RWPE1 (cell line): ENCODE measurements at places on chromosomes 11 and 22.

DNA sequence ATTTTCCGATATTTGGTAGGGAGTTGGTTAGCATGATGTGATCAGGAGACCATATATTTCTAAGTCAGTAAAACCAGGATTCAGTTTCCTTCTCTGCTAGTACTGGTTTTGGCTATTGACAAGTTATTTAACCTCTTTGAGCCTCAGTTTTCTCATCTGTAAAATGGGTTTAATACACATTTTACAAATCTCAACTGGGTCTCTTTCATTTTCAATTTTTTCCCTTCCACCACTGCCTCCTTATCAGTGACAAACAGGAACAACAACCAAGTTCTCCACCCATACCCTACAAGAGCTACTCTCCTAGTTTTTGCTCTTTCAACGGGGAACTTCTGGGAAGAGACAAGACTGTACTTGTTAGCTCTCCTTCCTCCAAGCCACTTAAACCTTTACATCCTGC, 6.2 kb upstream of the APLP2 start:
- no peak for DNase-seq

- DNase-seq: no peak
Measured at GRCh38 chr22:49395617-49396016, 432.1 kb downstream of the BRD1 start.

DNA sequence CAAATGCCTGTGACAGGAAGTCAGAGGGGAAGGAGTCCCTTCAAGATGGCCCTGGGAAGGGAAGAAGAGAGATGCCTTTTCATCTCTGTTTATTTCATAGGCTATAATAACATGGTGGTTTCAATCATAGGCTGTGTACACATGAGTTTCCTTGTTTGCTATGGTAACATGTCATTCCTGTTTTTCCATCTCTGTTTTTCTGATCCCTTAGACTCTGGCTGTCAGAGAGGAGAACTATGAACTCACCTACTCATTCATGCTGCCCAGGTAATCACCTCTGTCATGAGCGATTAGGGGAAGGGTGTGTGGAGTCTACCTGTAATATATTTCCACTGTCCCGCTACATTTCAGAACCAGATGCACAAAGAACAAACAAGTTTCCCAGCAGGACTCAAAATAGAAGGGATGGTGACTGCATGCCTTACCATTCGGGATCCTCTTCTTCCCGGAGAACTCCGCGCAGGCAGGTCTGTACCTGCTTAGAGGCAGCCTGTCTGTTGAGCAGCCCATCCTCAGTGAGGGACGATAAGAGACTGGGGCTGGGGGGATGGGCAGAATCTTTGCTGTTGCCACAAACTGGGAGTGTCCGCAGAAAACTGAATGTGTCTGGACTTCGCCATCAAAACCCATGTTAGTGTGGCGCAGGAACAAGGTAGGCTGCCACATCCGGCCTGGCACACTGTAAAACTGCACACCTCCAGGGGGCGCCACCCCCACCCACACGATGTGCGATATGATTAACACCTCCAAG, 7.1 kb upstream of the PEX26 start:
- peak; percentile 63 for DNase-seq

DNA sequence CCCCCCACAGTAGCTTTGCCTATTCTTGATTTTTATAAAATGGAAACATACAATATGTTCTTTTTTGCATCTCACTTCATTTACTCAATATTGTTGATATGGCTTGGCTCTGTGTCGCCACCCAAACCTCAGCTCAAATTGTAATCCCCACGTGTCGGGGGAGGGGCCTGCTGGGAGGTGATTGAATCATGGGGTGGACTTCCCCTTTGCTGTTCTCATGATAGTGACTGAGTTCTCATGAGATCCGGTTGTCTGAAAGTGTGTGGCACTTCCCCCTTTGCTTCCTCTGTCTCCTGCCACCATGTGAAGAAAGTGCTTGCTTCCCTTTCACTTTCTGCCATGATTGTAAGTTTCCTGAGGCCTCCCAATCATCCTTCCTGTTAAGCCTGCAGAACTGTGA, 431.3 kb downstream of the MN1 start:
- no peak for DNase-seq
